ENCODE measurements at places on chromosomes 6 and 20.

GRCh38 chr6:161136655-161137054 is 137.2 kb downstream of the AGPAT4 start:
- DNase-seq = no peak

DNA sequence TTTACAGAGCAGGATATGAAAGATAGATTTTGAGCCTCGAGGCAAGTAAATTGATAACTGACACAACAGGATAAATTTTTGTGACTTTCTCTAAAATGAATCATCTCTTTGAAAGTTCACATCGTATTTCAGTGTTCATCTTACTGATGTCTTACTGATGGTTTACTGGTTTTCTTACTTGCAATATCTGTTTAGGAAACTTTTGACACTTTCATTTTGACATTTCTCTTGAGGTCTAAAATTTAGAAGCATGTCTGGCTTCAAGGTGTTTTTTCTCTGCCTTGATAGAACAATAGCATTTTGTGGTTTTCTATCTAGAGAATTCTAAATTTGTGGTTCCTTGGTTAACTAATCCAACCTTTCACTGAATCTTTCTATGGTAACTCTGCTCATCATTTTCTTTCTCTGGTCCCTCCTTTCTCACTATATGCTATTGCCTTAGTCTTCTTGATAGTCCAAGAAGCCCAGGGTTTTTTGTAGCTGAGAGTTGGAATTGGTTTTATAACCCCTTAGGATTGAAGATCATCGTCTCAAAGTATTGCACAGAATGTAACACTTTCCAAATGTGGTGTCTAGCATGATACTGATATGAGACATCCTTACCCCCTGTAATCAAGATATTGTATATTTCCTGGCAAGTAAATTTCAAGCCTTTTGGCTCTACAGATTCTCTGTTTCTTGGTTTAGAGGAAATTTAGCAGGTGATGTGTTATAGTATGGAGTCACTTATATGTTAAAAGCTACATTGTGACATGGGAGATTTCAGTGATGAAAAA is 98.7 kb downstream of the RNF144B start:
- no peak for DNase-seq

DNA sequence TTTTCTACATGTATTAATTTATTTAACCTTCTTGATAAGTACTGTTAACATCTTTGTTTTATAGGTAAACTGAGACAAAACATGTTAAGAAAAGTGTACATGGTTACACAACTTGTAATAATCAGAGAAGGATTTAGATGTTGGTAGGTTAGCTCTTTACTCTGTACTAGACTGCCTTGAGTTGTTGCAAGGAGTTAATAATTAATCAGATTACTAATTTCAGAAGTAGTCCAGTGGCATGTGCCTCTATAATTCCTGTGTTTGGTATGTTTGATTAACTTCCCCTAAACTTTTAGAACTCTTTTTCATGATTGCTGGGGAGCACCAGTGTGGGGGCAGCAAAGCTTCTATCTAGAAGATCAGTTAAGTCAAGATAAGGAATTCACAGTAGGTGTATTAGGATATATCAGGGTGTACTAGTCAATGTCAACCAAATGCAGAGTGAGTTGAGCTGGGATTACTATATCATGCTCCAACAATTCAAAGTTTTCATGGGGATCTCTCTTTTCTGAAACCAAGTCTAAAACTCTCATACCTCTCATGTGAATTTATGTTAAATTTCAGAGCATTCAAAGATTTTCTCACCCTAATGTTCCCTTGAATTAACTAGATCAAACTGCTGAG is 129.7 kb upstream of the AHI1 start:
- DNase-seq = no peak

GRCh38 chr6:148521158-148521557 is 178.5 kb downstream of the SASH1 start:
- no peak for DNase-seq

- DNase-seq = no peak
Measured at GRCh38 chr6:38937839-38938613, 110.6 kb upstream of the GLP1R start.

DNA sequence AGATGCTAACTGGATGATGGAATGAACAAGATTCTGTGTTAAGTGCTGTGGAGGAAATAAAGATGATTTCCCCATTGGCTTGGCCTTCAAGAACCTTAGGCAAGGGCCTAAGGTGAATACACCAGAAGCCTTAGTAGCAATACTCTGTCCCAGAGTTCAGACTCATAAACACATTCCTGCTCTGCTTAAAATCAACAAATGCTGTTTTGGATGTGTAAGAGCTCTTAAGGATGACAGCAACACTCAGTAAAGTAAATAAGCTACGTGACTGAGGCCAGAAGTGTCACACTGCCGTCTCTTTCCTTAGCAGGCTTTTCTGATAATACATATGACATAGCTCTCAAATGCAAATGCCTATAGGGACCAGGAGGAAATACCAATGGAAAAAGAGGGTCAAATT is 90.6 kb downstream of the EYA2 start:
- DNase-seq = no peak

GRCh38 chr6:75393806-75394205 is 99.8 kb downstream of the FILIP1 start:
- DNase-seq = no peak

DNA sequence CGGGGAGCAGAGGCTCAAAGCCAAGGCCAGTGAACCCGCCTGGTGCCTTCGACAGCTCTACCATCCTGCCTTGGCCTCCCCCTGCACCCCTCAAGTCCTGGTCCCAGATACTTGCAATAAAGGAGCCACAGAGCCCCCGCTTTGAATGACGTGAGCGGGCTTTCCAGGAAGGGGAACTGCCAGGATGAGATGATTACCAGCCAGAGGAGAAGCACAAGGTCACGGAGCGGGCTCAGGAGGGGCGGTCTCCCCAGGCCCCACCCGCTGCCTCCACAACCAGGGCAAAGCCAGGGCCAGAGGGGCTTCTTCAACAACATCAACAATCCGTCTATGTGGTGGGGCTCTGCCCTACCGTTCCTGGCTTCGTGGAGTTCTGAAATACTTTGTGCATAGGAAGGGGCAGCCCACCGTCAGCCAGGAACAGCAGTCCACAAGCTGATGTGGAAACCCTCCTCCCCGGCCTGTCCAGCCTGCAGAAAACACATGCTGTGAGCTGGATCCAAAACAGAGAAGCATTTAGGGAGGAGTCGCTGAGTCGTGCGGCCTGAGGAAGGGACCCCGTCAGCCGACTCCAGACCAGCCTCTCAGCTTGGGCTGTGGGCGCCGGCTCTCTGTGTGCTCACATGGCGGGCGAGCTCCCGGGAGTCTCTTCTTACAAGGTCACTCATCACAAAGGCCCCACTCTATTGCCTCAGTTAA is 392.5 kb downstream of the CDH4 start:
- DNase-seq = no peak

DNA sequence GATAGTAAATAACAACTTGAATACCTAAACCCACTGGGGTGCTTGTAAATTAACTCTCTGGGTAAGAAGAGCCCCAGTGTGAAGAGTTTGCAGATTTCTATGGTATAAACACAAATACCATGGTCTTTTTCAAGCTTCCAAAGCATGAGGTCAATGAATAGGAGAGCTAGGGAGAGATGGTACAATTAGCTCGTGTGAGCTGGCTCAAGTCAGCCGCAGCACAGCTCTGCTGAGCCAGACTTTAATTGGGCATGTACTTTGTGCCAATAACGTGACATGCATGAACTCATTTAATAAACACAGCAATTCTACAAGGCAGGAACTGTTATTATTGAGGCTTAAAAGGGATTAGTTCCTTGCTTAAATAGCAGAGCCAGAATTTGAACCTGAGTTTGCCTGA is 684.2 kb downstream of the KIF16B start:
- no peak for DNase-seq

DNA sequence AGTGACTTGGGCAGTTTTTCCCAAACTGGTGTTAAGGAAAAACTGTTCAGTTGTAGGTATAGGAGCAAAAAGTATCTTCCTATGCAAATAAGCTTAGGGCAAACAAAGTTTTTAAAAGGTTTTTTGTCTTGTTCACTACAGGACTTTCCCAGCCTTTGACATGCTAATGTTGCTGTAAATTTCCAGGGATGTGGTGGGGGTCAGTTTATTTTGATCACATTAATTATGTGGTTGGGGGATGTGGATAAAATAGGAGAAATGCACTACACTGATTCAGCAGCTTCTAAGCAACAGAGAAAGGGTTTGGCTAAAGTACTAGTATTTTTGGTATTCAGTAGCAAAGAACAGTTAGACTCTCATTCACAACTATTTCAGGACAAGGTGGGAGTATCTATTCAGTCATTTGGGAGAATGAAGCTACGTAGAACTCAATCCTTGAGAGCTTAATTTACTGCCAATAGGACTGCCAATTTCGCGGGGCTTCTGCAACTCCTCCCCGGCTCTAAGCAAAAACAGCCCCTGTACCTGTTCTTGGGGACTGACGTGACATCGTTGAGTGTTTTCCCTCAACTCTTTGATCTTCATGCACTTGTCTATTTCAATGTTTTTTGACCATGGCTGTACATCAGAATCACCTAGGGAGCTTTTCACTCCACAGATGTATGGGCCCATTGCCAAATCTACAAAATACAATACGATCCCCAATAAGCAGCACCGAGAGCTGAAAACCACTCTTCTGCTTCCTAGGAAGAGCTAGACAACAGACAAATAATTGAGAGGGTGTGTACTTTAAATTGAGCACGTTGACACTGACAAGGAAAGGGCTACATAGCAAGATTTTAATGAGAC is 94.8 kb upstream of the NHSL1 start:
- DNase-seq = no peak

DNA sequence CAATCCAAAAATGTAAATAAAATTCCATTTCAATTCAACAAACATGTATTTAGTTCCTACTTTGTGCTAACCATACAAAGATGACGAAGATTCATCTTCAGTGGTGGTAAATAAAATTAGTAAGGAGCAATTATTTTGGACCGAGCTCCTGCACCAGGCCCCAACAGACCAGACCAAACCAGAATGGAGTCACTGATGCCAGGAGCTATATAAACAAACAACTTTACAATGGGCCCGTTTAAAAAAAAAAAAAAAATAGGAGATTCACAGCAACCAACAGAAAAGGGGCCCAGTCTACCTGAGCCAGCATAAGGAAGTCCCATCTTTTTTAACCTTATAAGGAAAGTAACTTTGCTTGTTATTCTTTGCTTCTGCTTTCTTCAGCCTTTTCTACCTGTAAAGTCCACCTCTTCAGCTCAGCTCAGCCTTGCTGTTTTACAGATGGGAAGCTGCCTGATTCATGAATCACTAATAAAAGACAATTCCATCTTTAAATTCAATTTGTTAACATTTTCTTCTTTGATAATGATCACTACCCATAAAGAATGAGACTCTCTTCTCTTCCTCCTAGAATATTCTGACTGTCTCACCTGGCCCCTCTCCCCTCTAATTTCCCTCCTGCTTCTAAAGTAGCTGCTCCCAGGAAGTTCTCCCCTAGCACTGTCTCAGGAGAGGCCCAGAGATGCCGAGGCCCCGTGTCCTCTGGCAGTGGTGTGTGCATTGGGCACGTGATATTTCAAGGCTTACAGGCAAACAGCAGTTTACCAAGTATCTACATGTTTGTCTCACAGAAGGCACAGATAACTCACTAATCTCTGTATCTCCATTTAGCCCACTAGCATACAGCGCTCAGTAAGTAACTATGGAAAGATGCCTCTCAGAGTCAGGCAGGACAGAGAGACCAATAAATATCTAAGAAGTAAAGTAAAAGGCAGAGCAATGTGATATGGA is 8.4 kb downstream of the MBOAT1 start:
- no peak for DNase-seq

- DNase-seq = no peak
Measured at GRCh38 chr6:37536491-37537190, 36.9 kb upstream of the CCDC167 start.

DNA sequence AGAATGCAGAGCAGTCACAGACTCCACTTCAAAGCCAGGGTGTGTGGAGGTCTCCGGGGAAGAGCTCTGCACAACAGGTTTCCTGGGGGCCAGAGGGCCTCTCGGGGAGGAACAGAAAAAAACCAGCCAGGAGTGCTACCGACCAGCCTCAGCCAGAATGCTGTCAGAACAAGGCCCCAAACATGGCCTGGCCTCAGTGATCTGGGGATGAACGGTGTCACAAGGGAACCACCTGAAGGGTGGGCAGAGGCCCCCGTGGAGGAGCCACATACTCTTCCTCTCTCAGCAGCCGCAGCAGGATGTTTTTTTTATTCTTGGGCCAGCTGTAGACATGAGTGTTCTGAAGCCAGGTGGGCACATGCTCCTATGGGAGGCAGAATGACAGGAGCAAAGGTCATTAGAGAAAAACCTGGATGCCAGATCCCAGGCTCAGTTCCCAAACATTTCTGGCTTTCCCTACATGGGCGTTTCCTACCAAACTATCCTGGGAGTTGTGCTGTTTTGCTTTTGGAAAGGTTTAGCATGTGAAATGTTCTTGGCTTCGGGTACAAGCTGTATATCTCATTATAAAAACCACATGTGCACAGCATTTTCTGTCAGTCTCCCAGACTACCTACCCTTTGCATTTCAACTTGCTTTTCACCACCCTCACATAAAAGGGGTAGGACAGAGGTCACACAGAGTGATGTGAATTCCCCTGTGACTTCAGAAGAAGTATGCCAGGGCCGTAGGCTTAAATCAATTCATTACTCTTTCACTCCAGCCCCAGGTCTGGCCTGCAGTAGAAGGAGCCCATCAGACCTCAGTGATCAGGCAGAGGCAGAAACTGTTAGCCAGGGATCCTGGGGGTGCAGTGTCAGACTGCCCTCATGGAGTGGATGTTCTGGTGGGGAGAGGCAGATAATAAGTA is 46.2 kb downstream of the TRAF3IP2 start:
- no peak for DNase-seq

DNA sequence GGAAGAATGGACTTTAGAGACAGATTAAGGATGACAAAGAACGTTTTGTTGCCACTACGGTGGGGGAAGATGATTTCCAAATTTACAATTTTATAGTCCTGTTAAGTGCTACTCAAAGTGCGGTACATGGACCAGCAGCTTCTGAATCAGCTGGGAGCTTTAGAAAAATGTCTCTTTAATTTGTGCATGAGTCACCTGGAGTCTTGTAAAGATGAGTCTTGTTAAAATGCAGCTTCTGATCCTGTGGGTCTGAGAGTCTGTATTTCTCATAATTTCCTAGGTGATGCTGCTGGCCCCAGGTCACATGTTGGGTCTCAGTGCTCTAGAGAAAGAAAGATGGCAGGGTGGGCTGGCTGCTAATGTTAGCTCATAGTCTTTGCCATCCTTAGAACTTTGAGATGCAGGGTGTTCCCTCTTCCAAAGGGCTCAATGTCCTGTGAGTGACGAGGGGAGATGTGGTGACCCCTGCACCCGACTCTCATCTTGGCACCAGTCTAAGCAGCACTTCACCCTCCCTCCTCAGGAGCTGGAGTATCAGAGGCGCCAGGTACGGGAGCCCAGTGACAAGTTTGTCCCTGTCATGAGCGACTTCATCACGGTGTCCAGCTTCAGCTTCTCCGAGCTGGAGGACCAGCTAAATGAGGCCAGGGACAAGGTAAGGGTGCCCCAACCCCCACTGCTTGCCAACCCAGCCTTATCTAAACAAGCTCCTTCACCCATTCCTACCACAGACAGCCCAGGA is 34.5 kb downstream of the MOCS1 start:
- no peak for DNase-seq

Data from NCI-H460 (cell line).